A549 treated with dexamethasone at 1 μM for 4 hours (cell line): ENCODE measurements at places on chromosomes 6 and 20. TPM values are rescaled to one million over a fixed set of nuclear protein-coding genes. Genes with fewer than 3 reads are reported as not detected.

KCNK5 gene
- total RNA-seq, result 1.1 to 1.7 TPM (median 1.3 TPM) in 5 replicates

TMEM200A gene
- 0.03 to 0.06 TPM (median 0.06 TPM) in 5 replicates for total RNA-seq

OLIG3 gene
- not detected in 5 replicates for total RNA-seq

AVP gene
- not detected in 5 replicates for total RNA-seq

GABBR1 gene
- total RNA-seq, result 2.4 to 5.9 TPM (median 4.3 TPM) in 5 replicates

RBM38 gene
- 23.3 to 35.8 TPM (median 35.0 TPM) in 5 replicates for total RNA-seq

CD93 gene
- total RNA-seq, result 0.02 TPM in 1 of 5 replicates, not detected in the others

ZNF391 gene
- total RNA-seq, result 0.24 to 0.64 TPM (median 0.27 TPM) in 5 replicates

ROMO1 gene
- 277 to 370 TPM (median 304 TPM) in 5 replicates for total RNA-seq

RBM24 gene
- 5.2 to 9.3 TPM (median 6.5 TPM) in 5 replicates for total RNA-seq

FOXA2 gene
- total RNA-seq, result 14.2 to 21.2 TPM (median 18.8 TPM) in 5 replicates

TMEM74B gene
- total RNA-seq, result 2.4 to 3.5 TPM (median 3.1 TPM) in 5 replicates

PKHD1 gene
- not detected in 5 replicates for total RNA-seq

FAM83C gene
- total RNA-seq, result 0.07 to 0.13 TPM (median 0.11 TPM) in 5 replicates

DCBLD1 gene
- total RNA-seq, result 21.9 to 26.9 TPM (median 24.3 TPM) in 5 replicates

GNAS gene
- total RNA-seq, result 649 to 731 TPM (median 682 TPM) in 5 replicates

OXT gene
- not detected in 5 replicates for total RNA-seq

ZNF311 gene
- 0.14 to 0.18 TPM (median 0.15 TPM) in 5 replicates for total RNA-seq

RPP40 gene
- 21.4 to 30.5 TPM (median 24.5 TPM) in 5 replicates for total RNA-seq

MPIG6B gene
- not detected in 5 replicates for total RNA-seq

DNAH8 gene
- total RNA-seq, result not detected in 5 replicates

FGD2 gene
- total RNA-seq, result not detected in 5 replicates
